ENCODE measurements at places on chromosomes 4 and X.

GRCh38 chr4:87555773-87556619 lies 26.8 kb upstream of the SPARCL1 start:
- no peak for DNase-seq

DNA sequence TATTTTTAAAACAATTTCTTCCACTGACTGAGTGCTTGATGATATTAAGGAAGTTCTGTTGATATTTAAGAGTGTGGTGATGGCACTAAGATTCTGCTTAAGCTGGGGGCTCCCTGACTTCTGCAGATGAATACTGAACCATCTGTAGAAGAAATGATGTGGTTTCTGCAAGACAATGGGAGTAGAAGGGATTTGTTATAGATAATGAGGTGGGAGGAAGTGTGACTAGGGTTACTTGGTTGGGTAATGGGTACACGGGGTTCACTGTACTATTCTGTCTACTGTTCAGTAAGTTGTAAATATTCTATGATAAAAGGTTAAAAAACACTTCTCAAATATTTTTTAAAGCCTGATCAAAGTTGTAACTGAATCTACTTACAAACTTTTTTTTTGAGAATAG lies 60.9 kb upstream of the TXK start:
- no peak for DNase-seq

GRCh38 chr4:930827-931193 lies 1.3 kb downstream of the GAK start:
- DNase-seq: peak; percentile 62

- no peak for DNase-seq
Observed at GRCh38 chr4:181308476-181309312, 934.5 kb upstream of the TENM3 start.

GRCh38 chr4:114057746-114058145 lies 78.3 kb upstream of the ARSJ start:
- DNase-seq: no peak

DNA sequence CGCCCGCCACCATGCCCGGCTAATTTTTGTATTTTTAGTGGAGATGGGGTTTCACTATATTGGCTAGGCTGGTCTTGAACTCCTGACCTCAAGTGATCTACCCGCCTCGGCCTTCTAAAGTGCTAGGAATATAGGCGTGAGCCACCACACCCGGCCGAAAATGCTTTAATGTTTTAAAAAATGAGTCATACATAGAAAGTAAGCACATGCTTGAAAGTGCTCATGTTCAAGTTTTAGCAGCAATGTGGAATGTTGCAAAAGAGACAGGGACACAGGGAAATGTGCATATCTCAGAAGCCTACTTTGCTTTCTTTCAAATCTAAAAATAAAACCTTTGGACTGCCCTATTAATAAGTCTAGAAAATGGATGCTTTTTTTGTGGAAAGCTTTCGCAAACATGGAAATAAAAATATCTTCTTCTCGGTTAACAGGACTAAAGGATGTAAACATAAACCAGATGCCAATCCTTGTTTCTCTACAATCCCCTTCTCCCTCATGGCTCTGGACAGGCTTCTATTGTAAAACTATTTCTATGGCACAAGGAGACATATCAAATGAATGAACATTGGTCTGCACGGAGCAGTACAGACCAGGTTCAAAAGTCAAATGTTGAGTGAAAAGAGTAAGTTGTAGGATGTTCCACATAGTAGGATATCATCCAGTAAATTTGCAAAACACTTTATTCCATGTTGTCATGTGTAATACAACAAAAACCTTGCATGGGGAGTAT lies 15.0 kb downstream of the MECP2 start:
- DNase-seq: no peak

DNA sequence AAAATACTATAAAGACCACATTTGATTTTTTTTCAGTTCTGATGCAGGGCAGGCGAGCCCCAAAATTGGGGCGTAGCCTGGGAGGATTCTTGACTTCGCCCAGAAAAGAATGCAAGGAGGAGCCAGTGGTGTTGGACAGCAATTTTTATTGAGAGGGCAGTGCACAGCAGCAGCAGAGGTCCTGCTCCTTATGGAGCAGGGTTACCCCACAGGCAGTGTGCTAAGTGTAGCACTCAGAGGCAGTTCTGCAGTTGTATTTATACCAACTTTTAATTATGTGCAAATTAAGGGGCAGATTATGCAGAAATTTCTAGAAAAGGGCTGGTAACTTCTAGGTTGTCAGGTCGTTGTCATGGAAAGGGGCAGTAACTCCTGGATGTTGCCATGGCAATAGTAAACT lies 69.9 kb downstream of the GASK1B start:
- DNase-seq: no peak

GRCh38 chrX:109843963-109844751 lies 111.1 kb upstream of the ACSL4 start:
- DNase-seq: no peak
